ENCODE measurements at places on chromosomes 5 and 9.

- DNase-seq = no peak
Measured at GRCh38 chr9:98602839-98603500, 105.8 kb downstream of the GABBR2 start.

DNA sequence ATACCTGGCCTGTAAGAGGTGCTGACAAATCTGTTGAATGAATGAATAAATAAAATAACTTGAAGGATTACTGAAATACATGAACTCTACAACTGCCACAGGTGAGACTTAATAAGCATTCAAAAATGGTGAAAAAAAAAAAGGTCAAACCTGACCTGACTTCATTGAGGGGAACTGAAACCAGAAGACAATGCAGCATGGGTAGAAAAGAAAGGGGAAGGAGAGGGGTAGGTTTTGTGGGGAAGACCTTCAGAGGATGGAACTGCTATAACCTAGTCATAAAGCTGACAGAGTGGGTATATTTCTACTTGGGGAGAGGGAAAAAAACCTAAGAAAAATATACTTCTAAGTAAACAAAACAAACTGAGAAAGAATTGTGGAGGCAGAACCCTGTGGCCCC, 56.6 kb downstream of the RASEF start:
- no peak for DNase-seq

DNA sequence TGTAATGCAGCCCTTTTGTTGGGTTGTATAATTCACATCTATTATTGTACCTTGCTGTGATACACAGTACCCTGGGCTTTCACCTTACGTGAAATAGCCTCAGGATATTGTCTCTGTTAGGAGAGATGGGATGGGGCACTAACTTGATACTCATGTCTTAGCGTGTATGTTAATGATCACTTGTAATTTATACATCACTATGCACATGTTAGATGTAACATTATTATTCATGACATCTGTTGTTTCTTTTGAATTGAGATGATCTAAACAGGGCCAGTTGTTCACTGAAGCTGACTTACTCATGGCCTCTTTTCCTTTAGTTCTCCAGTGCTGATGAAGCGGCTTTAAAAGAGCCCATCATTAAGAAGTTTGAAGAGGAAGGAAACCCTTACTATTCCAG, 65.2 kb downstream of the MCCC2 start:
- no peak for DNase-seq

DNA sequence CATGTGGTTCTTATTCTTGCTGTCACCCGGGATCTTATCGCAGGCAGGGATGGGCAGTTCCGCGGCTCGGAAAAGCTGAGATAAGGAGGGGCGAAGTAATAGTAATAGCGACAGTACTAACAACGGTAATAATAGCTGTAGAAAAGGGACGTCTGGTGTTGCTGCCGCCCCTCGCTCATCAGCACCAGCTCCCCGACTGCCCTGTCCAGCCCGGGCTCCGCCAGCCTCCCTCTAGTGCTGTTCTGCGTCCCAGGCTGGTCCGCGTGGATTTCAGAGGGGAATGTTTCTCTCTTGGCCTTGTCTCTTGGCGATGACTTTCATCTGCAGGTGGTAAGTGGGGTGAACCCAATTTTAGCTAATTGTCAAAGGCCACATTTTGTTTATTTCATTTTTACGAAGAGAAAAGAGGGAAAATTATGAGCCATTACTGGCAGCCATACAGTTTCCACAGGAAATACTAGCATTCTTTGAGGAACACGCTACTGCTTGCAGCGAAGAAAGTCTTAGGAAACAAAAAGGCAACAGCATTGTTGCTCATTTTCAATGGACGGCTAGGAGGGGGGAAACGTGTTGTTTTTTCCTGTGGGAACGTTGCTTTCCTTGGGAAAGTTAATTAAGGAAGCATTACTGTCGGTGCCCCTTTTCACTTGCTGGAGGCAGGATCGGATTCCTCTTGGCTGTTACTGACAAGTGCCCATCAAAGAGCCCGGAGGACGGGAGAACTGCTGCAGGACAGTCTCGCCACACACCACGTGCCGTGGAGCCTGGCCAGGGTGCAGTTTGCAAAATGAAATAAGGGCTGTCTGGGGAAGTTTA, 762 bp downstream of the SNCAIP start:
- DNase-seq = no peak

DNA sequence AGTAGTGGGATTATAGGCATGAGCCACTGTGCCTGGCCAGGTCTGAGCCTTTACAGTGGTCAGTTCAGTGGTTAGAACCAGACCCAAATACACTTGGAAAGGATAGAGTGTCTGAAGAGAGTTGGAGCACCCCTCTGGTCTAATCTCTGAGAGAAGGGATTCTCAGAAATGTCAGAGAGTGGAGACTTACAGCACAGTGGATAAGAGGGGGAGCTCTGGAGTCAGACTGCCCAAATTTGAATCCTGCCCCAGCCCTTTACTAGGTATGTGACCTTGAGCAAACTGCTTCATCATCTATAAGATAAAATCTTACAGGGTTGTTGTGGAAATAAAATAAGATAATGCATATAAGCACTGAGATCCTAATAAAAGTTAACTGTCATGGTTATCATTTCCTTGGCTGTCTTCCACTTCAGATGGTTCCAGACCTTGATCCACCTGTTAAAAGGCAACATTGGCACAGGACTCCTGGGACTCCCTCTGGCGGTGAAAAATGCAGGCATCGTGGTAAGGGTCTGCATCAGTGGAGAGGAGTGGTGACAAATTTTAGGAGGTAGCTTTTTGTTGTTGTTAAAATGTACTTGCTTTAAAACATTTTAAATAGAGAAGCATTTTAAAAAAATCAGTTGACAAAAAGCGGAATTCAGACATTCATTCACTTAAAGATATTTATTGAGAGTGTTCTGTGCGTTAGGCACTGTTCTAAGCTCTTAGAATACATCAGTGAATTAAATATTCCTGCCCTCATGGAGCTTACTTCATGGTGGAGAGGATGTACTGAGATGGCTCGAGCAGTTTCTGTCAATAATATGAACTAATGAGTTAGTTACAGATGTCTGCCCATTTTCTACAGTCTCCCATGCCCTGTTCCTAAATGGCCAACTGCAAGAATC, 16.0 kb downstream of the SLC36A1 start:
- no peak for DNase-seq

DNA sequence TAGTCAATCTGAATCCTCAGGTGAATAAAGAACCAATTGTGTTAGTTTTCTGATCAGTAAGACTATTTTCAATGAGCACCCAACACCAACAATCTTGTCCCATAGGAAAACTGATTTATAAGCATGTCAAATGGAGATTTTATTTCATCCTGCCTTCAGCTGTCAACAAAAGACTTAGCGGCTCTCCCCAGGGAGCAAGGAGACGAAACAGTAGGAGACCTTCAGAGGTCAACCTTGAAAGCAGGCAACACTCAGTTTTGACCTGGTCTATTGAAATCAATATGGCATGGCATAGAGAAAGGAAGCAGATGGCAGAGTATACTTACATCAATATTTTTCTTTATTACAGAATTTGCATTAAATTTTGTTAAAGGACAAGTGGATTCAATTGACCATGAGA, 34.1 kb downstream of the ZNF622 start:
- DNase-seq = no peak

DNA sequence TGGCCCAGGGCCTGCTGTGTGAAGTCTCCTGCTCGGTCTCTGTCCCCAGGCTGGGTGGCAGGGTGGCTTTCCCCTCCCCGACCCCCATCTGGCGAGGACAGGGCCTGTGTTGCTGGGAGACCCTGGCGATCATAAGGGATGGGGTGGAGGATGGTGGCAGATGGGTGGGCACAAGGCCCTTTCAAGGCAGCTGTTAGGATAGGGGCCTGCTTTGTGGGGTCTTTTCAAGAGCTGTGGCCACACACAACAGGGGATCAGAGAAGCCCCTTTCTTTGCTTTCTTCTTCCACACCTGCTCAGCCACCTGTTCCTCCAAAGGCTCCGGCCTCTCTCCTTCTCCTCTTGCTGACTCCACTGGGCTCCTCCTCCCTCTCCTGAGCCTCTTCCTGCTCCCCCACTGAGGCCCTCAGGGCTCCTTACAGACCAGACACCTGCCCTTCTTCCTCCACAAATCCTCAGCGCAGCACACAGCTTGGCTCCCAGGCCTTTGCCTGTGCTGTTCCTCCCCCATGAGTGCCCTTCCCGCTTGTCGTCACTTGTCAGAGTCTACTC, 15.0 kb upstream of the NEURL1B start:
- DNase-seq = no peak

- no peak for DNase-seq
Measured at GRCh38 chr5:156819967-156820581, 30.0 kb upstream of the PPP1R2B start.
